ENCODE measurements at places on chromosomes 2 and 18. TPM values are rescaled to one million over a fixed set of nuclear protein-coding genes. Genes with fewer than 3 reads are reported as not detected.

Gene C2orf72
- total RNA-seq = 0.17 TPM

Gene SFT2D3
- 6.6 TPM for total RNA-seq

Gene DCDC2C
- not detected for total RNA-seq

Gene IL1F10
- total RNA-seq = not detected

Gene SIX2
- not detected for total RNA-seq

Gene GALNT5
- 81.0 TPM for total RNA-seq

Gene LRATD1
- under 0.01 TPM for total RNA-seq

Gene CD28
- under 0.01 TPM for total RNA-seq

Gene SMIM21
- total RNA-seq = not detected

Gene EN1
- total RNA-seq = not detected

Gene AFF3
- 0.66 TPM for total RNA-seq

Gene EIF5B
- 31.6 TPM for total RNA-seq

Data from smooth muscle cell of trachea (primary cell).